ENCODE measurements at places on chromosomes 12 and 14.

- no peaks in the 10 kb centered on the region for H3K27me3 ChIP-seq
- no peaks in the 10 kb centered on the region for H3K36me3 ChIP-seq
- H3K27ac ChIP-seq: no peak overlapping the region
- H3K4me1 ChIP-seq: no peaks in the 10 kb centered on the region
- DNase-seq: no peak
These were observed 168.5 kb downstream of the NAV3 start for GRCh38 chr12:77999074-77999715.

- no peaks in the 10 kb centered on the region for H3K36me3 ChIP-seq
- H3K27ac ChIP-seq: no peak overlapping the region
- no peak for DNase-seq
- no peak overlapping the region for H3K4me3 ChIP-seq
- no peaks in the 10 kb centered on the region for H3K4me1 ChIP-seq
These were observed 81.6 kb upstream of the TMTC2 start for GRCh38 chr12:82605115-82605514.

GRCh38 chr12:119902084-119902509, 25.0 kb upstream of the CIT start:
- peak; percentile 21 for DNase-seq
- H3K4me3 ChIP-seq: no peak overlapping the region
- H3K4me1 ChIP-seq: no peaks in the 10 kb centered on the region

DNA sequence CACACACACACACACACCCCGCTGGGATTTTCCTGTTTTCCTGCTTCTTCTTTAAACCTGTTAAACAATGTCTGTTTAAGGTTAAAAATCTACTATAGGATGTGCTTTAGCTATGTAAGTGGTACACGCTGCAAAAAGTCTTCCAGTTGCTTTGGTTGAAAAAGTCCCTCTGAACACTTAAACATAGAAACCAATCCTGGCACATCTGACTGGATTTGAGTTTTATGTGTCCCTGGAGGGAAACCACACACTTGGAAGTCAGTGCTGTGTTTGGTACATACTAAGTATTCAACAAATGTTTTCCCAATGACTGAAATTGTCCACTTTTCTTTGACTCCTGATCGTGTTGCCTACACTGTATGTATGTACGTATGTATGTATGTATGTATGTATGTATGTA, 22.0 kb downstream of the CFL2 start:
- DNase-seq: no peak
- no peaks in the 10 kb centered on the region for H3K36me3 ChIP-seq
- no peaks in the 10 kb centered on the region for H3K4me1 ChIP-seq
- H3K27ac ChIP-seq: no peak overlapping the region

- no peak overlapping the region for H3K27ac ChIP-seq
- DNase-seq: no peak
- no peak overlapping the region for H3K4me3 ChIP-seq
- no peaks in the 10 kb centered on the region for H3K4me1 ChIP-seq
- H3K27me3 ChIP-seq: no peaks in the 10 kb centered on the region
These were observed 87.1 kb downstream of the KIF21A start for GRCh38 chr12:39355841-39356240.

GRCh38 chr12:99695050-99695449, 47.5 kb downstream of the GARIN6 start:
- H3K36me3 ChIP-seq: no peaks in the 10 kb centered on the region
- H3K4me1 ChIP-seq: no peaks in the 10 kb centered on the region
- H3K27me3 ChIP-seq: no peaks in the 10 kb centered on the region
- DNase-seq: no peak

GRCh38 chr12:81296556-81297305, 218.9 kb downstream of the ACSS3 start:
- H3K27ac ChIP-seq: no peak overlapping the region

- H3K27ac ChIP-seq: no peak overlapping the region
- no peaks in the 10 kb centered on the region for H3K36me3 ChIP-seq
- no peaks in the 10 kb centered on the region for H3K4me1 ChIP-seq
- no peak for DNase-seq
These were observed 32.8 kb upstream of the RAP1B start for GRCh38 chr12:68577949-68578348.

DNA sequence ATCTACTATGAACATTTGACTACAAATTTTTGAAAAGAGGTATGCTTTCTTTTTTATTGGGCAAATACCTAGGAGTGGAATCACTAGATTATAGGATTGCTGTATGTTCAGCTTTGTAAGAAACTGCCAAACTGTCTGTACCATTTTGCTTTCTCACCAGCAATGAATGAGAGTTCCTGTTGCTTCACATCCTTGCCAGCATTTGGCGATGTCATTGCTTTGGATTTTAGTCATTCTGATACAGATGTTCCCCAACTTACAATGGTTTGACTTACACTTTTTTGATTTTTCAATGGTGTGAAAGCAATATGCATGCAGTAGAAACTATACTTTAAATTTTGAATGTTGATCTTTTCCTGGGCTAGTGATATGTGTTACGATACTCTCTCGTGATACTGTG, 328.7 kb downstream of the RAD51B start:
- H3K27me3 ChIP-seq: no peaks in the 10 kb centered on the region
- H3K4me3 ChIP-seq: no peak overlapping the region
- no peak overlapping the region for H3K27ac ChIP-seq
- no peaks in the 10 kb centered on the region for H3K4me1 ChIP-seq
- no peak for DNase-seq

Data from H1 (cell line).